NCI-H146 (cell line): ENCODE measurements at places on chromosomes 3 and 15.

DNA sequence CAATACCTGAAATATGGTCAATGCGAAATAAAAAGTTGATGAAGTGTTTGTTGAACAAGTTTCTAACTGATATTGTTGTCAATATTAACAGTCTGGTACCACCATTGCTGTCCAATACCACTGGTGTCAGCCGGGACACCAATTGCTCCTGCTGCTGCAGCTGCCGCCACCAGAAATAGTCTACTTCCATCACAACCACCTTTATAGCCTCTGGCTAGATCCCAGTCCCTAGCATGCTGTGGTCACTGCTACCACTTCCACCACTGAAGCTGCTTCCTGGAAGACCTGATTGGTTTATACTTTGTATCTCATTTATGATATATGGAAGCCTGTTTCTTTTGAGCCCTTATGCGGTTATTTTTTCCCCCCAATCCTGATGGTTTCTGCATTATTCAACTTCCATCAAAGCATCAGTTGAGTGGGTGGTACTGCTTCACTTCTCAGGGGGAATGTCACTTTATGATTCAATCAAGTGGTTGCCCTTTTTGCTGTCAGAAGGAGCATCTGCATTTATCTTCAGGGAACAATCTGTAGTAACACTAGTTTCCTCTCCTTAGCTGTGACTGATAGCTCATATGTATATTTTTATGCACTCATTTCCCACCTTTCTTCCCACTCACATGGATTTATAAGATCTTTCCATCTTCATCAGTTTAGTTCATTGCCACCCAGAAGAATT lies 11.7 kb downstream of the LNP1 start:
- no peak for DNase-seq

DNA sequence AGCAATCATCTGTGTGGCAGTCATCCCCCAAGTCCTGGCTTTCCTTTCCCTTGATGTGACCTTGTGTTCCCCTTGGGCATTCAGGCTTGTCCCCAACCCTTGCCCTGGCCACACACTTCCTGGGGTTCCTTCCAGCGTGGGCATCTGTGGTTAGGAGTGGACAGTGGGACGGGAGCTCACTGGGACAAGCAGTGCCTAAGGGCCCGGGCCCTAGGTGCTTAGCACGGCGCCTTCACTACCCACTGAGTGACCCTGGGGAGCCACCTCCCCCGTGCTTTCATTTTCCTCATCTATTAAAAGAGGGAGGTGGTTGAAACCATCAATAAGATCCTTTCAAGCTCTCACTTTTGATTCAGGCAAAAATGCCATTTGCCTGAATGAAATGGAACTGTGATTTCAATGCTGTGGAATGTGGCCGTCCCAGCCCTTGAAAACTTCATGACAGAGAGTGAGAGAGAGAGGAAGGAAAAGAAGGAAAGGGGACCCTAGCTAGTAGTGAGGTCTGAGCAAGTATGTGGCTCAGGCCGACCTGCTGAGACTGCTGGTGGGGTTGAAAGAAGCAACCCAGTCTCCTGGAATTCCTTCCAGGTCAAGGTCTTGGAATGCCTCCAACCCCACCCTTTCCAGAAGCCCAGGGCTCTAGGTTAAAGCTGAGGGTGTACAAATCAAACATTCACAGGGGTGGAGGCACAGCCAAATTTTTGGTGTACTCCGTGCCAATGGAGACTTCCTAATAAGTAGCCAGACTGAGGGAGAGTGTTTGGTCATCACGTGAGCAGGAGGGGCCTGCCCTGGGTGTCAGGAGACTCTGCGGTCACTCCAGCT lies 302.9 kb downstream of the TLE3 start:
- DNase-seq = no peak

GRCh38 chr3:114452256-114452655 lies 158.4 kb downstream of the TIGIT start:
- no peak for DNase-seq

- no peak for DNase-seq
Observed at GRCh38 chr3:157354254-157354653, 82.4 kb upstream of the PTX3 start.

DNA sequence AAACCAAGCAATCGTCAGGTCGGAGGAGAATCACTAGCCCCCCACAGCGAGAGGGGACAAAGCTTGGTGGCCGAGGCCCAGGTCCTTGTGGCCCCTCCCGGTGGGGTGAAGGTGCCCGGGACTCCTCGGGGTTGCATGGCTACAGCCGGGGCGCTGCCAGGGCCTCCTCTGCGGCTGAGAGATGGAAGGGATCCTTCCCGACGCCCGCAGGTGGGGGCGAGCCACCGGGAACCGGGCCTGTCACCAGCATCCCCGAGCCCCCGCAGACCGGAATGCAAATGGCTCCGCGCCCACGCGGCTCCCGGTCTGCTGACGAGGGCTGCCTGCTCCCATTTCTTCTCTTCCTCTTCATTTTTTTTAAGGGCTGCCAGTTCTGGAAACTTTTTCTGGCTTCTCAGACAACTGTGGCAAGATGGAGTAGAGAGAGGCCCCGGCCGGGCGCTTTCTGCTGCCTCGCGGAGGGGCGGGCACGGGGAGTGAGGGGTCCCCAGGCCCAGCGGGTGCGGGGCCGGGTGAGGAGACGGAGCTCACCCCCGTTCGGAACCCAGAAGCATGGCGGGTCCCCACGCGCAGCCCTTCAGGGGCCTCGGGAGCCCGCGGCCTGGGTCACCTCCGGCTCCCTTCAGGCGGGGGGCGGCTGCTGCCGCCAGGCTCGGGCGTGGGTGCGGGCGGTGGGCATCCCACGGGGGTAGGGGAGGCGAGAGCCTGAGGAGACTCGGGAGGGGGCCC lies 27.5 kb downstream of the MELTF start:
- peak; percentile 56 for DNase-seq

GRCh38 chr3:188270423-188270972 lies 116.5 kb downstream of the LPP start:
- DNase-seq = no peak

DNA sequence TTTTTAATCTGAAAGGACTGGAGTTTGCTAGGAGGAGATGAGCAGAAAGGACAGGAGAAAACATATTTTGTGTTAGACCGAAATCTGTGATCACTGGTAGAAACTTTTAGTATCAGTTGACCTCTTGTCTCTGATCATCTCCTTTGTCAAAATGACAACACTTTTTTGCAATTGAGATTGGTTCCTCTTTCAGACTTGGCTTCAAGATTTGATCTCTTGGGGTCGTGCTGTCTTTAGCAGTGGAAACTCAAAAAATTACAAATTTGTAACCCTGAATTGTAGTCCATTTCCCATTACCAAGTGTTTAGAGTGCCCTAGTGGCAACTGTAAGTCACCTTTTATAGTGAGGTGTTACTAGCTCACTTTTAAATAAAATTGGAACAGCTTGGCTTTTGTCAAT lies 107.4 kb downstream of the KLHL25 start:
- DNase-seq = no peak

GRCh38 chr3:46321461-46322104 lies 32.3 kb upstream of the CCR2 start:
- no peak for DNase-seq

GRCh38 chr15:85743392-85744055 lies 51.2 kb downstream of the KLHL25 start:
- DNase-seq = no peak

- DNase-seq = peak; percentile 90
Observed at GRCh38 chr3:182389071-182389815, 404.1 kb upstream of the ATP11B start.

GRCh38 chr15:69797615-69798014 lies 300.1 kb downstream of the TLE3 start:
- DNase-seq = no peak

DNA sequence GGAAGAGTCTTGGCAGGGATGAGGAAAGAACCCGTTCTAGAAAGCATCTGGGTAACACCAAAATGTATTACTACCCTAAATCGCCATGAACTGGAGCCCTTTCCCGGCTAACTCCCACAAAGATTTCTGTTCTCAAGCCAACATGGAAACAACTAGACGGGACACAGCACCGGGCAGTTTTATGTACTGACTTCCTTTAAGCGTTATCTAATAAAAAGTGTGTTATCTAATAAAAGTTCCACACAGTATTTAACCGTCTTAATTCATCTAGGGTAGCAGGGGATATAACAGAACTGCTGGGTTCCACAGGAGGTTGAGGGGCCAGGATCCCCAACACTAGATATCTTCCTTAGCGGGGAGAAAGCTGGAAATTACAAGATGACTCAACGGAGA lies 347 bp upstream of the C3orf62 start:
- DNase-seq = no peak

- no peak for DNase-seq
Observed at GRCh38 chr3:2476996-2477395, 378.3 kb downstream of the CNTN4 start.

DNA sequence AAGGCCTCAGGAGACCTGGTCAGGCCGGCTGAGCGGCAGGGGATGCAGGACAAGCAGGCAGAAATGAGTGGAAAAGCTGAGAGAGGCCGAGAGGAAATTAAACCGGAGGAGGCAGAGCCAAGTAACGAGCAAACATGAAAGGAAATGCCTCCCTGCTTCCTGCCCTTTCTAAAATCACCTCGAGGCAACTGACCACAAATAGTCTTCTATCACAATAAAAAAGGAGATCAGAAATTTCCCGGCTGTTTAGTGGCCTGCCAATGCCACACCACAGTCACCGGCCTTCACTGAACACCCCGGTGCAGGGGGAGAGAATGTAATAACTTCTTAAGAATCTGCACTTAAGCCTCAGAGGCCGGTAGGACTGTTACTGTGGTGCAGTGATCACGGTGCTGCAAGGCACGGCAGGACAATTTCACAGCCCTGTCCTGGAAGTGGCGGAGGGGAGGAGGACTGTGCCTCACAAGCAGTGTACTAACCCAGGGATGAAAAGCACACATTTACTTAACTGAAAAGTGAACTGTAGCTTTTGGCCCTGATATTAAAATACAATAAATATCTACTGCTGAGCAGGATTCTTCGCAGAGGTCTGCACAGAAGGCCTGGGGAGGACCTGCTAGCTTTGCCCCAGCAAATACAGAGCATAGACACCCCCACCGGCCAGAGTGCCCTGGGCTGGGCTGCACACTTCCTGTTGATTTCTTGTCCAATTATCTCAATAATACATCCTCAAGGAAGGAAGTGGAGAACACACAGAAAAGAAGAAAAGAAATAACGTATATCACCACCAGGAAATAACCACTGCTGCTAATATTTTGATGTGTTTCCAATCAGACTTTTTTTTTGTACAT lies 183.5 kb upstream of the NSMCE3 start:
- DNase-seq = no peak

- no peak for DNase-seq
Observed at GRCh38 chr3:100637197-100637631, 27.8 kb downstream of the ADGRG7 start.

GRCh38 chr3:43906849-43907507 lies 216.2 kb downstream of the ABHD5 start:
- DNase-seq = no peak

DNA sequence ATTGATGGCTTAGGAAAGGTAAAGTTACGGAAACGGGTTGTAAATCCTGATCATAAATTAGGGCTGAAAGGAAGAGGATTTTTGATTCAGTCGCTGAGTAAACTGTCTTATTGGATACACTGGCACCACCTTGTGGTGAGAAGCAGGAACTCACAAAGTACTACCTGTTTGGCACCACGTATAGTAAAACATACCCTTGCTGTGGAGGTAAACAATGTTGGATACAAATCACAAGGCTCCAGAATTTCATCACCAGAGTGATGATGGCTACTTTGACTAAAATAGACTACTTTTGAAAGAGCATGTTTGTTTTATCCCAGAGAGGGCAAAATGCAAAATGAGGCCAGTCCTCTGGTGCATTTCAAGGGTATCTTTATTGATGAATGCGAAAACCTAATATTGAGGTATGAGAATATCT lies 216.9 kb downstream of the IGSF11 start:
- DNase-seq = peak; percentile 70

GRCh38 chr3:104523136-104523535 lies 843.6 kb upstream of the ALCAM start:
- no peak for DNase-seq

DNA sequence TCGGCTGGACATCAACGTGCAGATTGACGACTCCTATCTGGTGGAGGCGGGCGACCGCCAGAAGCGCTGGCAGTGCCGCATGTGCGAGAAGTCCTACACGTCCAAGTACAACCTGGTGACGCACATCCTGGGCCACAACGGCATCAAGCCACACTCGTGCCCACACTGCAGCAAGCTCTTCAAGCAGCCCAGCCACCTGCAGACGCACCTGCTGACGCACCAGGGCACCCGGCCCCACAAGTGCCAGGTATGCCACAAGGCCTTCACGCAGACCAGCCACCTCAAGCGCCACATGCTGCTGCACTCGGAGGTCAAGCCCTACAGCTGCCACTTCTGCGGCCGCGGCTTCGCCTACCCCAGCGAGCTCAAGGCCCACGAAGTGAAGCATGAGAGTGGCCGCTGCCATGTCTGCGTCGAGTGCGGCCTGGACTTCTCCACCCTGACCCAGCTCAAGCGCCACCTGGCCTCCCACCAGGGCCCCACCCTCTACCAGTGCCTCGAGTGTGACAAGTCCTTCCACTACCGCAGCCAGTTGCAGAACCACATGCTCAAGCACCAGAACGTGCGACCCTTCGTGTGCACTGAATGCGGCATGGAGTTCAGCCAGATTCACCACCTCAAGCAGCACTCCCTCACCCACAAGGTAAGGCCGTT lies 34.2 kb downstream of the IDH2 start:
- no peak for DNase-seq

DNA sequence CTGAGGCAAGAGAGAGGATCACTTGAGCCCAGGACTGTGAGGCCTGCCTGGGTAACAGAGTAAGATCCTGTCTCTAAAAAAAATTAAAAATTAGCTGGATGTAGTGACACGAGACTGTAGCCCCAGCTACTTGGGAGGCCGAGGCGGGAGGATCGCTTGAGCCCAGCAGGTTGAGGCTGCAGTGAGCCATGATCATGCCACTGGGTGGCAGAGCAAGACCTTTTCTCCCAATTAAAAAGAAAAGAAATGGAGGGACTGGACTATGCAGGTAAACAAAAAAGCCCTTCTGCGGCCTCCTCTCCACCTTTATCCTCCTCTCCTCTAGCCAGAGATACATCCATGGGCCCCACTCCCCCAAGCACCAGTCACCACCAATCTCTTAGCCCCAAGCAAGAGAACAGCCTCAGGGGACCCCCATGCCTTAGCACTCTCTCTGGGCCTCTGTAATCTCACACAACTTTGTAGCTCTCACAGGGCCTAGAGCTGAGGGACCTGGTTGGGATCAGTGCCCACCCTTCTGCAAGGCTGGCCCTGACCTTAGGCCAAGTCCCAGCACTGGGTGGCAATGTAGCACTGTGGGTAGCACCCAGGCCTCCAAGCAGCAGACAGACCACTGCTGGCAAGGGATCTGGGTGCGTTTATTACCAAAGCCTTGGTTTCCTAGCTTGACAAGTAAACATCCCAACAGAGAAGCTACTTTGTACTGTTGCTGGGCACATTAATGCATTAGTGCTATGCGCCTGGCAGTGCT lies 43.4 kb downstream of the FAM174B start:
- DNase-seq = no peak
